ENCODE measurements at places on chromosomes 5 and 9.

DNA sequence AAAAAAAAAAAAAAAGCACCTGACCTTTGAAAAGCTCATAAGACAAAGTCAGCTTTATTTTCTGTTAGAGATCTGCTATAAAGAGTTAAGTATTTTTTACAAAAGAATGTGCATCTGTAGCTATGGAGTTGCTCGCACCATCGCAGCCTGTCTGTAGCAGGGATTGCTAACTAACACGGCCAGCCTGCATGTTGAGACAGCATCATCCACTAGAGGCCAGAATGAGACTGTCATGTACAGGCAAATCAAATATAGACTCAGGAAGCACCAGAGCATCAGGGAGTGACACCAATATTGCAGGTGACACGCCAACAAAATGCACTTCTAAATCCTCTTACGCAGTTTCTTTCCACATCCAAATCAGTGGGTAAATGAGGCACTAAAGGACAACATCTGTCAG is 136.3 kb upstream of the RASEF start:
- DNase-seq, result no peak

DNA sequence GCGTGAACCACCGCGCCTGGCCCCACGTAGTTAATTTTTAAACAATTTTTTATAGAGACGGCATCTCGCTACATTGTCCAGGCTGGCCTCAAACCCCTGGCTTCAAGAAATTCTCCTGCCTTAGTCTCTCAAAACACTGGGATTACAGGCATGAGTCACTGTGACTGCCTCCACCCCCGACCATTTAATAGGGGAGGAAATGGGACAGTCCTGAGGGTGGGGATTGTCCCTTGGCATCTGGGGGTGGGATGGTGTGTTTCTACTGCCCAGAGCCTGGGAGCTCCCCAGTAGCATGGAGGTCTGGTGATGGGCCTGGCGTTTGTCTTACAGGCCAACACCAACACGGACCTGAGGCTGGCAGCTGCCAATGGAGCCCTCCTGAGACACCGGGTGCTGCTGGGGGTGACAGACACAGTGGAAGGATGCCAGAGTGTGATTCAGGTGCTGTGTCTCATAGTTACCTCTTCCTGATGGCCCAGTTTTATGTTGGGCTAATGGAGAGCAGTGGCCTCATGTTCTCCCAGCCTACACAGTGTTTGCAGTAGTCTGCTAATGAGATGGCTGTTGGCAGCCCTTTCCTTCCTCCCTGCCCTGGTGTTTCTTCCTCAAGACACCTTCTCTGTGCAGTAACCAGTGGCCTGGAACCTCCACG is 22.5 kb downstream of the TMEM268 start:
- DNase-seq, result no peak

GRCh38 chr9:89445801-89446251 is 52.1 kb downstream of the SEMA4D start:
- no peak for DNase-seq

GRCh38 chr9:28329323-28329722 is 756.0 kb upstream of the C9orf72 start:
- no peak for DNase-seq

DNA sequence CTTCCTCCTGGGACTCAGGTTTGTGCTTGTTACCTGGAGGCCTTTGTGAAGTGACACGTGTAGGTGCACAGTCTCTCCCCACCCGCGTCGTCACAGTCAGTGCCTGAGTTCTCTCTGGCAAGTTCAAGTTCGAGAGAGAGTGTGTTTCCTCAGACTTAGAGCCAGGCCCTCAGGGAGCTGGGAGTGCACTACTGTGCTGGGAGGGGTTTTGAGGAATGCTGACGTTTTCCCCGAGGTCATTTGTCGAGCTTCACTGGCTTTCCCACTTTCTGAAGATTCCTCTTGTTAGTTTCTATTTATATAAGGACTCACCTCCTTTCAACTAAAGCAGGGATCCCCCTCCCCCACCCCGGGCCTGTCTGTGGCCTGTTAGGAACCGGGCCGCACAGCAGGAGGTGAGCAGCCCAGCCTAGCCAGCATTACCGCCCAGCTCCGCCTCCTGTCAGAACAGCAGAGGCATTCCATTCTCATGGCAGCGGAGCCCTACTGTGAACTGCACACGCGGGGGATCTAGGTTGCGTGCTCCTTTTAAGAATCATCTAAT is 209.2 kb downstream of the DIRAS2 start:
- DNase-seq, result peak; percentile 92

GRCh38 chr9:105854783-105855724 is 160.7 kb downstream of the TMEM38B start:
- DNase-seq, result no peak
